ENCODE measurements at places on chromosomes 1 and 21.
A peak's percentile ranks its signal among the peaks of the same experiment; 100 is the strongest.

DNA sequence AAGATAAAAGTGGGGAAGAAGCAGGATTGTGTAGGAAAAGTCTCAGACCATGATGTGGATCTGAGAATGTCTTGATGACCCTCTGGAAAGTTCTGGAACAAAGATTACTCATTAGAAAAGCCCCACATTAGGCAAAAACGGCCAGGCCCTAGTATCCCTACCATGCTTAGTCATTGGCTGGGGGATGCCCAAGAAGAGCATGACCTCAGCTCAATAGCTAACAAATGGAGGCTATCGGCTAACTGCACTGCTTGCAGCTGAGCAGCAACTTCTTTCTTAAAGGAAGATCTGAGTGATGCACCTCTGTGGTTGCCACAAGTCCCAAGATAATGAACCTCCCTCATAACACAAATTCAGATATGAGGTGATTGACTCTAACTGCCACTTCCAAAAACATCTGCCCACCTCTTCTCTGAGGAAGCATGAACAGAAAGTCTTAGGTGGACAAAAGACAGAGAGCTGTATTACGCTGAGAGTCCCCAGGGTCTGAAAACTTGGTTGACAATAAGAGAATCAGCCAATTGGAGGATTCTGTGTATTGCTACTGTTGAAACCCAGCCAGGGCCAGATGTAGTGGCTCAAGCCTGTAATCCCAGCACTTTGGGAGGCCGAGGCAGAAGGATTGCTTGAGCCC, 64.6 kb upstream of the AK4 start:
- no peak for DNase-seq

- DNase-seq, result no peak
Measured at GRCh38 chr1:216207154-216207553, 216.1 kb downstream of the USH2A start.

DNA sequence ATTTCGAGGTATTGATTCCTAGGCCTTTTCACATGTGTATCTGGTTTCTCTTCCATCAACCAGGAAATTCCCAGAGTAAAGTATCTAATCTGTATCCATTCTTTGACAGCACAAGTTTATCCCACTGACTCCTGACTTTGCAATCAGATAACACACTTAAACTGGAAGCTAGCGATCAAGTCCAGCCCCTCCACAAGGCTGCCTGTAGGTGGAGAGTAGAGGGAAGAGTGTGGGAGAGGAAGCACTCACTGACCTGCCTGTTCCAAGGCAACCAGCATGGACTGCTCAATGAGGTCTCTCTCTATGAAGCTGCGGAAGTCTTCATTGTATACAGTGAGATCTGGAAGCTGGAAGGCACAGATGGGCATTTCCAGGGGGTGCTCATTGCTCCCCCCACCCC, 30.4 kb upstream of the MTMR11 start:
- DNase-seq, result no peak

DNA sequence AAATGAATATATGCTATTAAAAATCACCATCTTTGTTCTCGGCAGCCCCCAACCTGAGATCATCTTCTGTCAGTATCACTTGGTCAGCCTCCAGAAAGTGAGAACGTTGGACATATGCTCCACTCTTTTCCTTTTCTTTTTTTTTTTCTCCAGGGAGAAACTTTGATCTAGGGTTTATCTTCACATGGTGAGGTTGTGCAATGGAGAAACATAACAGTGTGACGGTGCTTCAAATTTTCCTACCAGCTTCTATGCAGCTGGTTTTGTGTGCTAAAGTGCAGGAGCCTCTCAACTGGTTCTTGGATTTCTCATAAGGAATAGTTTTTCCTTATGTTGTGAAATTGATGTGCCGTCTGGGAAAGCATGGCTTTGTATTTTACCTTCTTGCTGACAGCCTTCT, 1202.9 kb downstream of the NCAM2 start:
- no peak for DNase-seq

DNA sequence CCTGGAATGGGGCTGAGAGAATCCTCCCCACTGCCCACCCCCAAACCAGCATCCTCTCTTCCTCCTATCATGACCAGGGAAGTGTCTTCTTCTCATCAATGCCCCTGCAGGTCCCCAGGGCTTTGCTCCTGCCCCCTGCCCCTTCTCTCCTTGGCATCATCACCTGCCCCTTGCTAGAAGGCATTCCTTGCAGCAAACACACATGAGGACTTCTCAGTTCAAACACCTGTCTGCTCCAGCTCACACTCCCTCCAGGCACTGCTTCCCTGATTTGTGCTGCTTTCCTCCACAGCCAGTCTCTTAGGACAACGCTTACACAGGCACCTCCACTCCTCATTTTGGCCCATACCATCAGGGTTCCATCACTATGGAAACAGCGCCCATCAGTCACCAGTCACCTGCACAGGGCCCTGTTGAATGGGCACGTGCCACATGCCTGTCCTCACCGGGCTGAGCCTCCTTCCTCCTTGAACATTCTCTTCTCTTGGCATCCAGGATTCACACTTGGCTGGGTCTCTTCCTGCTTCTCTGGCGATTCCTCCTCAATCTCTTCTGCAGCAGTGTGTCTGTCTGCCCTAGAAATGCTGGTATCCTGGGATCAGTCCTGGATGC, 81.9 kb upstream of the EDN2 start:
- DNase-seq, result no peak

- DNase-seq, result no peak
Measured at GRCh38 chr1:180912211-180912800, 391 bp upstream of the KIAA1614 start.

- no peak for DNase-seq
Measured at GRCh38 chr1:187471555-187471954, 642.8 kb downstream of the PLA2G4A start.

DNA sequence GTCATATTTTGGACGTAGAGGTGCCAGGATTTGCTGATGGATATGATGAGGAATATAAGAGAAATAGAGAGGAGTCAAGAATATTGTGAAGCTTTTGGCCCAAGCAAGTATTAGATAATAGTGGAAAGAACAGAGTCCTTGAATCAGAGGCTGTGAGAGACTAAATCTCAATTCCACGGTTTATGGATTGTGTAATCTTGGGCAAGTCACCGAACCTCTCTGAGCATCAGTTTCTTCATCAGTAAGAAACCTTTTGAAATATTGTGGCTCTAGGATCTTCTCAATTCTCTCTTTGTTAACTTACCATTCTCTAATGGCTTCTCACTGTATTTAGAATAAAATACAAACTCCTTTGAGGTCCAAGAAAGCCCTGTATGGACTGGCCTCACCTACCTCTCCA, 77.6 kb downstream of the RPS6KA1 start:
- no peak for DNase-seq

GRCh38 chr1:30085811-30086770, 637.3 kb downstream of the MATN1 start:
- DNase-seq, result no peak

DNA sequence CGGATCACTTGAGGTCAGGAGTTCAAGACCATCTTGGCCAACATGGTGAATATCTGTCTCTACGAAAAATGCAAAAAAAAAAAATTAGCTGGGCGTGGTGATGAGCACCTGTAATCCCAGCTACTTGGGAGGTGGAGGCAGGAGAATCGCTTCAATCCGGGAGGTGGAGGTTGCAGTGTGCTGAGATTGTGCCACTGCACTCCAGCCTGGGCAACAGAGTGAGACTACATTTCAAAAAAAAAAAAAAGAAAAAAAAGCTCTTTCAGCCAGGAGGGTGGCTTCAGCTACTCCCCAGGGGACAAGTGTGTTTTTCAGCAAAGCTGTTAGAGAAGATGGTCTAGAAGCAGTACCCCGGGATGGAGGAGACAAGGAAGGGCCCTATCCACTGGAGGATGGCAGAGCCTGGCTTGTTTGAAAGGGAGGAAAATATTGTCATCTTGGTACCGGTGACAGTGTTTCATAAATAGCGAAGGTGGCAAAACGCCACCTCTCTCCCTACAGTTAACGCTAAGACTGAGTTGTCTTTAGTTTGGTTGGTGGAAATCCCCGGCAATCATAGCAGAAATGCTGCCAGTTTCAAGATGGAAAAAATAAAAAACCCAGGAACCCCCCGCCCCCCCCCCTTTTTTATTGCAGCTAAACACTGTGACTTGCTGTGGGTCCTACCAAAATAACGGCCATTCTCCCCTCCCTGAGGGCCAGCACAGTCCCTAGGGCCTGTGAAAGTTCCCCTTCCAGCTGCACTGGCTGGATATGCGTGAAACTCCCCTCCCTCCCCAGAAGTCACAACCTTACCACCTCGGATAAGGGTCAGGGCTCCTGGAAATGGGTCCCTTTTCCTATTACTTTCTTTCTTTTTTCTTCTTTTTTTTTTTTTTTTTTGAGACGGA, 3.5 kb downstream of the PIK3CD start:
- DNase-seq, result no peak

GRCh38 chr1:59486615-59487014, 189.7 kb downstream of the FGGY start:
- no peak for DNase-seq

DNA sequence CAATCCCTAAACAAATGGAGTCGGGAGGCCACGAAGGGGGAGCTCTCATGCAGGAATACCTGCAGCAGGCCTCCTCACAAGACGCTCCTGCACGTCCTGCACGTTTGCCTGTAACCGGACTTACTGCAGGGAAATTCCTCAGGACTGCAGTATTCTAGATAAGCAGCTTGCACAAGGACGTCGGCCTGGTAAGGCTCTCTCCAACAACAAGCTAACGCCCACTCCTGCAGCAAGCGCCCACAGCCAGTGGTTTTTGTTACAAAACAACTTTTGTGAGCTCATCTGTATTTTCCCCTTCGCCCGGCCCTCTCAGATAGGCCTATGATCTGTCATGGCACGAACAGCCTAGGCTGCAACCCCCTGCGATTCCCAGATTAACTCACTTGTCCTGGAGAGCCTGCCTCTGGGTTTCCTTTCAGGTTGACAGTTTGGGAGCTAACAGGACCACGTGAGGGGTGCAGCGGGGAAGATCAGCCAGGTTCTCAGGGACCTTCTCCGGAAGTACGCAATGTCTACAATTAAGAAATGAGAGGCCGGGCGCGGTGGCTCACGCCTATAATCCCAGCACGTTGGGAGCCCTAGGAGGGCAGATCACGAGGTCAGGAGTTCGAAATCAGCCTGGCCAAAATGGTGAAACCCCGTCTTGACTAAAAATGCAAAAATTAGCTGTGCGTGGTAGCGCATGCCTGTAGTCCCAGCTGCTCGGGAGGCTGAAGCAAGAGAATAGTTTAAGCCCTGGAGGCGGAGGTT, 921 bp upstream of the MIB2 start:
- peak; percentile 33 for DNase-seq

DNA sequence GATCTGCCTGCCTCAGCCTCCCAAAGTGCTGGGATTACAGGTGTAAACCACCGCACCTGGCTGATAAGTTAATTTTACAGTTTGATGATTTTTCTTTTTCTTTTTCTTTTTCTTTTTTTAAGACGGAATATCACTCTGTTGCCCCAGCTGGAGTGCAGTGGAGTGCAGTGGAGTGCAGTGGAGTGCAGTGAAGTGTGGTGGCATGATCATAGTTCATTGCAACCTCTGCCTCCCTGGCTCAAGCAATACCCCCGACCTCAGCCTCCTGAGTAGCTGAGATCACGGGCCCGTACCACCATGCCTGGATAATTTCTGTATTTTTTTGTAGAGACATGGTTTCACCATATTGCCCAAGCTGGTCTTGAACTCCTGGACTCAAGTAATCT, 84.4 kb upstream of the CXADR start:
- no peak for DNase-seq

GRCh38 chr1:108049178-108049819, 84.3 kb upstream of the VAV3 start:
- no peak for DNase-seq

DNA sequence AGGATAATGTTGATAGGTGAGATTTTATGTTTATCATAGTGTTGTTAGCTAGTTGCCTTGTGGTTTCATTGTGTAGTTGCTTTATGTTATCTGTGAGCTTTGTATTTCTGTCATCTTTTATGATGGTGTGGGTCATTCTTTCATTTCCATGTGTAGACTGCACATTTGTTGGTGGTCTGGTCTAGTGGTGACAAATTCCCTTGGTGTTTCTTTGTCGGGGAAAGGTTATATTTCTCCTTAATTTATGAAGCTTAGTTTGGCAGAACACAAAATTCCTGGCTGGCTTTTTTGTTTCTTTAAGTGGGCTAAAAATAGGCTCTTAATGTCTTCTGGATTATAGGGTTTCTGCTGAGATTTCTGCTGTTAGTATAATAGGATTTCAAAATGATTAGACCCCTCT, 347.2 kb upstream of the ADAMTS5 start:
- DNase-seq, result no peak

Measured in epithelial cell of prostate (primary cell).